ENCODE measurements at places on chromosomes 1 and 21.
A peak's percentile ranks its signal among the peaks of the same experiment; 100 is the strongest.

DNA sequence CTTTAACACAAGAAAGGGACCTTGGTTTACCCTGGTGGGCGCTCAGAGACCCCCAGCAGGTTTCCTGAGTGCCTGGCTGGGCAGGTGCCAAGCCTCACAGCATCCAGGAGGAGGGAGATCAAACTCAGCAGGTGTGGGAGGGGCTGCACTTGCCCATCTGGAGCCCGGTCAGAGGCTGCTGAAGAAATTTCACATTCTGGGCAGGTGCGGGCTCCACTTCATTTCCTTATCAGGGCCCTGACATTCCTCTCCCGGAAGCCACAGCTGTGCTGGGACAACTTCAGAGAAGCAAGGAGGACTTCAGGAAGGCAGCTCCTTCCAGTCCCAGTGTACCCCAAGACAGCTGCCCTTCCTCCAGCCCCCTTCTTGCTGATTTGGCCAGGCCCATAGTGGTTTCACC is 82.9 kb downstream of the ITPKB start:
- DNase-seq, result no peak

DNA sequence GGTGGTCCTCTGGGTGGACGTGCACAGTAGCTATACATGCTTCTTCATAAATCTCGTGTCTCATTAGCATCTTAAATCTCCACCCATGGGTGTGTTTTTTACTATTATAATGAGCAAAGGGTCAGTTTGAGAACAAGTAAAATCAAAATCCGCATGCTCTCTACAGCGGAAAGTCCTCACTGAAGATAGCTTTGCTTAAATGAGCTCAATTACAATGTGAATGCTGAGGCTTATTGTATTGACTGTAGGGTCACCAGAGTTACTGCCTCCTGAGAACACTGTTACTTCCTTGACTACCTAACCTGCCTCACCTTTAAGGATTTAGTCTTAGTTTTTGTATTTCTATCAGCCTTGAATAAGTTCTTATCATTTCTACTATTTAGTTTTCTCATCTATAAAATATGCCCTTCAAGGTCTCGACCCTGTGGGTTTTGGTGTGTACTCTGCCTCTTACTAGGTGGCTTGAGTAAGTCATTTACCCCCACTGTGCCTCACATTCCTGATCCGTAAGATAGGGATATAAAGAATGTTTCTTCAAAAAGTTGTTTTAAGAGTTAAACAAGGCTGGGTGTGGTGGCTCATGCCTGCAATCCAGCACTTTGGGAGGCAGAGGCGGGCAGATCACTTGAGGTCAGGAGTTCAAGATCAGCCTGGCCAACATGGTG is 7.9 kb downstream of the SLAMF7 start:
- no peak for DNase-seq

GRCh38 chr1:235822685-235823084 is 44.0 kb downstream of the LYST start:
- no peak for DNase-seq

DNA sequence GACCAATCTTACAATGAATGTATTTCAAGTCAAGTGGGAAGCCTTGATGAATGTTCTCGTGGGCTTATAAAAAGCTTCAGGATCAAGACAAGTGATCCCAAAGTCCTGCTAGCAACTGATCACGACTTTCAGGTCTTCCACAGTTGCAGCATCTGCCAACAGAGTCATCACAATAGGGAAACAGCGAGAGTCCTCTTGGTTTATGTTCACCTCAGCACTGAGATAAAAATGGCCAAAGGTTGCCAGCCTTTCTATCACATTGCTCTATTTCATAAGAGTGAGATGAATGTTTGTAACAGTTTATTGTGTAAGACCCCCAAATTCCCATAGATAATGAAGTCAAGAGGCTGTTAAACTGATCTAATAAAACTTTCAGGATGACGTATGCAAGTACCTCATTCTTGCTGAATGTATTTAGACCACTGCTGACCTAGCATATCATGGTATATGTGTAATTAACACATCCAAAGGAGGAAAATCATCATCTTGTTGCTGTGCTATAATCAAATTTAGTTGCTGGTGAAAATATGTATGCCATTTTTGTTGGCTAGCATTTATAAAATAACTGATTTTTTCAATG is 150.6 kb downstream of the TGFBR3 start:
- no peak for DNase-seq

- DNase-seq, result peak; percentile 32
These were observed 21.6 kb upstream of the POFUT2 start for GRCh38 chr21:45309069-45309986.

DNA sequence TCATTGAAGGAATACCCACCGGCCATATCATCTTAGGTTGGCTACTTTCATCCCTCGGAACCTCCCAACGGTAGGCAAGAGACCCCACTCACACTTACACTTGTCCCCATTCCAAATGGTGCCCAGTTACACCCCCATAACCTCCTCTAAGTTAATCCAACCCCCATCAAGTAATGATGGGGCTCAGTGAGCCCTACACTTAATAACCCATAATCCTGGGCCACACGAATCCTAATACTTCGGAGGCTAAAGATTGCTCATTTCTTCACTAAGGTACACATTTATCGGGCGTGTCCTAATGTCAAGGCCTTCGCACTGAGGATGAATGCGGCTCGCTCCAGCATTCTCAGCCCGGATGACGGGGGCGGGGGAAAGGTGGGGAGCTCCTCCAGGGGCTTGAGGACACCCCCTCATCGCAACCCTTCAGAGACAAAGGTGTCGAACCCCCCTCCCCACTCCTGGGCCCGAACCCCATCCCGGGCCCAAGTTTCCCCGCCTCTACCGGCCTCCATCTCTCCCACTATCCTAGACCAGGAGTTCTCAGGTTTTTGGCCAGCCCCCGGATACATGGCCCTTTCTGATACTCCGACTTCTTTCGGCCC is 435 bp downstream of the ILF2 start:
- no peak for DNase-seq

- DNase-seq, result no peak
These were observed 23.3 kb upstream of the SRSF10 start for GRCh38 chr1:24003331-24003972.
